NCI-H1436 treated with DMSO at 0.1 percent for 48 hours (cell line): ENCODE measurements at places on chromosomes 3 and 15.

DNA sequence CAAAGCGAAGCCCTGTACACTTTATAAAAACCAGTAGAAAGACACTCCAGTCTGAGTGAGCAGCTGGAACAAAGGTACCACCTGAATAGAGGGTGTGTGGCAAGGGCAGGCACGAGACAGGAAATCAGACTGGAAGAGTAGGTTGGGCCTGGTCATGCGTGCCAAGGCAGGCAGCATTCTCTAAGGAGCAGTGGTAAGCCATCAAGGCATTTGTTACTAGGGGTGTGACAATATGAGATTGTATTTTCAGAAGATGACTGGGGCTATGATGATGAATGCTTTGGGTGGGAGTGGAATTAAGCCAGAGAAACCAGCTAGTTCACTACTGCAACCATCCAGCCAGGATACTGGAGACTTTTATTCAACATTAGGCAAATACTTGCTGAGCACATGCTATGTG is 5.0 kb downstream of the JMJD7 start:
- no peak for DNase-seq

DNA sequence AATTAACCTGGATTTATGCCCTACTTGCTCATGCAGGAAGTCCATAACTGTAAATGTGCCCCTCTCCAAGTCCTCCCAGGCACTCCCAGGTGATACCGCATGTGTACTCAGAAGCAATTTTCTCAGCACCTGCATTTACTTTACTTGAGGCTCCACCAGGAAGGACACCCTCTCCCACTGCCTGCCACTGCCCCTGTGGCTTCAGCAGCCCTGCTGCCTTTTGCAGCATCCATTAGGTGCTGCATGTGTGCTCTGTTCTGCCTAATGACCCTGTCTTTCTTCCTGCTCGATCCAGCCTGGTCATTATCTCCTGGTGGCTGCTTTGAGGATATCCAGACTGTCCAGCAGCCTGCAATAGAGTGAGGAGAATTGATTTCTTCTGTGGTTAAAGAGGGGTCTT is 107.6 kb upstream of the SEMA6D start:
- DNase-seq = peak; percentile 28

- DNase-seq = no peak
Observed at GRCh38 chr3:195162033-195162669, 108.8 kb downstream of the XXYLT1 start.

- DNase-seq = no peak
Observed at GRCh38 chr3:111197485-111197884, 125.9 kb downstream of the NECTIN3 start.

GRCh38 chr3:25481386-25481785 is 53.3 kb downstream of the RARB start:
- no peak for DNase-seq
